ENCODE measurements at places on chromosomes 3 and 15.

- DNase-seq = no peak
Measured at GRCh38 chr3:126456766-126457388, 18.8 kb downstream of the ZXDC start.

GRCh38 chr15:71705151-71705550 lies 105.2 kb upstream of the NR2E3 start:
- DNase-seq = no peak

- DNase-seq = no peak
Measured at GRCh38 chr3:85979034-85979433, 1011.9 kb downstream of the VGLL3 start.

- no peak for DNase-seq
Measured at GRCh38 chr15:71225851-71226250, 110.6 kb downstream of the THSD4 start.

DNA sequence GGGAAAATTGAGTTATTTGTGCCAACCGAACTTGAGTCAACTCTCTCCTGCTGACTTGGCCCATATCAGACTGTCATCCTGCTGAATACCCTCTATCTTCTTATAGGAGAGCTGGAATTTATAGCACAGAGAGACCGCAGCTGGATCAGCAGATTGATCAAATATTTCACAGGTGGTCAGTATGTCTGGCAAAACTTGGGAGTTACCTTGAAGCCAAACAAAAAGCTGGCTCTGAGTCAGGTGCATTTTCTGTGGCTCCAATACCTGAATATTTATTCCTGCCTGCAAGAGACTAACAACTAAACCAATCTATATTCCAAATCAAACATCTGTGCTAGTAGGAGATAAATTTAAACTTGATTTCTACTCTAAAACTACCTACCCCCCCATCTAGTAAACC lies 752.1 kb upstream of the ALCAM start:
- DNase-seq = no peak

GRCh38 chr3:185401319-185401955 lies 38.5 kb downstream of the MAP3K13 start:
- DNase-seq = no peak

GRCh38 chr3:127196466-127197299 lies 3.8 kb downstream of the PRR23E start:
- no peak for DNase-seq

DNA sequence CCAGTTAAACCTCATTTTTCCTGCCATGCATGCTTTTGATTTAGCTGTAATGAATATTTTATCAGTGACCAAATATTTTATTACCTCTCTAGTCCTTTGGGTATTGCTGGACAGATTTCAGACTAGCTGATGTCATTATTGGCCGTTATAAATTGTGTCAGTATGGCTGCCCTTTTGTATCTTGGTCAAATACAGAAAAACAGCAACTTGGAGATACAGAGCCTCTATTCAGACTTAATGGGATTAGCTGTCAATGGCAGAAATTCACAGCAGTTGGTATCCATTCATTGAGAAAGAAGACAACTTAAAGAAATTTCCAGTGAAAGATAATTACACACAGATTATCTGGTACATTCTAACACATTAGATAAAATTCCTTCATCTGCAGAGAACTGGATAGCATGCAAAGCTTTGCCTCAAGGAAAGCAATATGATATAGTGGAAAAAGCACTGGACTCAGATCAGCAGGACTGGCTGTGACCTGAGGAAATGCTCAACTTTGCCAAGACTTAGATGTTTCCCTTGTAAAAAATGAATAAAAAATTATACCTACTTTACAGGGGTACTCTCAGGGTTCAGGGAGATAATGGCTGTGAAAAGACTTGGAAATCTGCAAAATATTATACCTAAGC lies 20.8 kb downstream of the COL6A6 start:
- DNase-seq = no peak

DNA sequence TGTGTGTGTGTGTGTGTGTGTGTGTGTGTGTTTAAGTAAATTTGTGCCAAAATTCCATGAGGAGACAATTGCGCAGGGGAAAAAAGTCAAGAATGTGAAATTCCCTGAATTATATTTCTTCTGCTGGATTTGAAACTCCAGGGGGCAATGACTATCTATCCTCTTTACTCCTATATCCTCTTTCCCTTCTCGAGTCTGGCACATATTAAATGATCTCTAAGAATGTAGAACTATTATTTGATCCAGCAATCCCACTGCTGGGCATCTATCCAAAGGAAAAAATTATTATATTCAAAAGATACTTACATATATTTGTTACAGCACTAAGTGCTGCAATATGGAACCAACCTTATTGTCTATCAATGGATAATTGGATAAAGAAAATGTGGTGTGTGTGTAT lies 350.1 kb upstream of the ADAMTS9 start:
- no peak for DNase-seq

DNA sequence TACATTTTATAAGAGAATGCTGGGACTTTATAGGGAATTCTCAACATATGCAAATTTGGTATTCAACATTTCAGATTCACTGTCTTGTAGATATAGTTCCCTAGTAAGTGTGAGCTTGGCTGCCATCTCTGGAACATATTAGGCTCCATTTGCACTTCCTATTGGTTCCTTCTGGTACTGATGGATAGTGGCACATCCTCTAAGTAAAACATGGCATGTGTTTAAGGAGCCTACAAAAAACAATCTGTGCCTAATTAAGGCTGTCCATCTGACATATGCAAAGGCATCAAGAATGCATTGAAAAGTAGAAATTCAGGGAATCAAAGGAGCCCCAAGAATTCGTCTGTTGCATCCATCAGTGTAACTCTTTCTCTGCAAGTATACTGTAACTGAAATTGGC lies 344.1 kb downstream of the UNC13C start:
- no peak for DNase-seq

- DNase-seq = no peak
Measured at GRCh38 chr3:161137260-161137659, 32.1 kb upstream of the B3GALNT1 start.

DNA sequence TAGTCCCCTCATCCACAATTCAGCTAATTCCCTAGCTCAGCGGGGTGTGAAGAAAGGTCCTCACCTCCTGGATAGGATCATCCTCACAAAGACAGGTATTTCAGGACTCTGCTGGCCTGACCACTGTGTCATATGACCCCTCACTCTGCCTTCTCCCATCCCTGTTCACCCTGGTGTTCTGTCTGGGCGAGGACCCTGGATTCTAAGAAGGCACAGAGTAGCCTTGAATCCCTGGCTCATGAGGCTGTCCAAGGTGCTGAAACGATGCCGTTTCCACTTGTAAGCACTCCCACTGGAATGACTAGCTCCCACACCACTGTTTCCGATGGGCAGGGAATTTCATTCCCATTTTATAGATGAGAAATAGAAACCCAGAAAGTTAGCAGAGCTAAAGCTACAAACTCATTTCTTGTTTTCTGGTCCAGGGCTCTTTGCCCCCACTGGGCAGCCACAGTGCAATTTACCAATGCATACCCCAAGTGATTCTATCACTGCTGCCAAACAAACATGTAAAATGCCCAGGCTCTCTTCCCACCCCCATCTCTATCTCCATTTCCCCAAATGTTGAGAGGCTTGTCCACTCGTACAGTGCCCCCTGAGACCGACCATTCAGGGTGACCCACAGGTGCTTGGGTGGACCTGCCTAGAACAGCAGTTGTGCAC lies 83.2 kb downstream of the RAB11A start:
- DNase-seq = no peak

DNA sequence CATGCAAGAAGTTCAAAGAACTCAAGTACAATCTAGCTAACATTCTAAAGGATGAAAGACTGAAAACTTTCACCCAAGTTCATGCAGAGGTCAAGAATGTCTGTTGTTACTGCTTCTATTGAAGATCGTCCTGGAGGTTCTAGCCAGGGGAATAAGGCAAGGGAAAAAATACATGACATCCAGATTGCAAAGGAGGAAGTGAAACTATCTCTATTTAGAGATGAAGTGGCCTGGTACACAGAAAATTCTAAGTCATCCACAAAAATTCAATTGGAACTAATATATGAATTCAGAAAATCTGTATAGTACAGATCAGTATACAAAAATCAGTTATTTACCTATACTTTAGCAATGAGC lies 693.0 kb downstream of the NR2F2 start:
- no peak for DNase-seq

- DNase-seq = no peak
Measured at GRCh38 chr15:101451846-101452245, 37.7 kb downstream of the PCSK6 start.

DNA sequence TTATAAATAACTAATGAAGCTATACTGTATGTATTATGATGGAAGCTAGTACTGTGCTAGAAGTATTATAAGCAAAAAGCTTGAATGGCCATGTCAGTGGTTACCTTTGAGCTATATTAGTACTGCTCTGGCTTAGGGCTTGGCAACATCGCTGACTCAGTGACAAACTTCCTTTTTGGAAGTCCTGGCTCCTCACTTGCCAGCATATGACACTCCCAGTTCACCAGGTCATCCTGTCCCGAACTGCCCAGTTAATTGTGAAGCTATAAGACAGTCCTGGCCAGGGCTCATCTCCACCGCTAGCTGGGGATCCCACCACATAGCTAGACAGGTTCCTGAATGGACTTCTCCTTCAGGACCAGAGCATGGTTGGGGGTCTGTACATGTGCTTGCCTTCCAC lies 31.9 kb downstream of the RAB8B start:
- DNase-seq = no peak

DNA sequence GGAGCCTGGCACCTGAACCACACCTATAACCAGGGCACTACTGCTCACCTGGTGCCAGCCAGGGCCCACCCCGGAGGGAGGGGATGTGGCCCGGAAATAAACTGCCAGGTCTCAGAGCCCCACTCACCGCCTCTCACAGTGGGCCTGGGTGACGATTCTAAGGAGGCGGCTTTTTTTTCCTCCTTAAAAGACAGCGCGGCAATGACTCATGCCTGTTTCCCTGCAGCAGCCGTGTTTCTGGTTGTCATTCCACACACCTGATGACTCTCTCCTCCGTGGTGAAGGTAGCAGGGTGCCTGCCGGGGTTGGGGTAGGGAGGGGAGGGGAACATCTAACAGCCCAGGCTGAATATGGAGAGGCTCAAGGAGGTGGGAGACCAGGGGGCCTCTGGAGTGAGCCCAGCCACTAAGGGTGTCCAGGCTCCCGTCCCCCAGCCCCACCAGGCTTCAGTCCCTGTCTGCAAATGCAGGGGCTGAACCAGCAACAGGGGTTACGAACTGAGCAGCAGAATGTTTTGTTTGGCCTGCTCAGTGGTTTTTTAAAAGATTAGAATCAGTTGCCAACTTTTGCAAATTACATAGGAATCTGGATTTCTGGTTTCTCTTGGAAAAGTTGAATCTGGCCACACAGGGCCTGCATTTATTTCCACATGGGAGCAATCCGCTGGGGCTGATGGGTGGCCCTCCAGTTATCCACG lies 127.3 kb upstream of the LINGO1 start:
- DNase-seq = no peak

GRCh38 chr3:111616417-111617105 lies 21.4 kb upstream of the ZBED2 start:
- DNase-seq = peak; percentile 5

DNA sequence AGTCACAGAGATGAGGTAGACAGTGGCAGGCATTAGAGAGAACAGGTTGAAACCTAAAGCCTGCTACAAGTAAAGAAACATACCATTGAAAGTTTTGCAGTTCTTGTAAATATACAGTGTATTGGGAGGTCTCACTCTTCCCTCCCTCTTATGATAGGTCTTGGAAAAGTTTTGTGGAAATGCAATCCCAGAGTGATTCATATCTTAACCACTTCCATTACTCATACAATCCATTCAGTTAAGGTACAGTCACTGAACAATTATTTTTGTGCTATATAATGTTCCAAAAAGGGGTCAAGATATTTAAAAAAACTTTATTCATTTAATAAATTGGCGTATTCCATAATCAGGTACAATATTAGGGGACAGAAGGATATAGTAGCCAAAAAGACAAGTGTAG lies 737.7 kb upstream of the ALCAM start:
- no peak for DNase-seq

GRCh38 chr15:89057506-89058133 lies 30.6 kb upstream of the ABHD2 start:
- peak; percentile 38 for DNase-seq

DNA sequence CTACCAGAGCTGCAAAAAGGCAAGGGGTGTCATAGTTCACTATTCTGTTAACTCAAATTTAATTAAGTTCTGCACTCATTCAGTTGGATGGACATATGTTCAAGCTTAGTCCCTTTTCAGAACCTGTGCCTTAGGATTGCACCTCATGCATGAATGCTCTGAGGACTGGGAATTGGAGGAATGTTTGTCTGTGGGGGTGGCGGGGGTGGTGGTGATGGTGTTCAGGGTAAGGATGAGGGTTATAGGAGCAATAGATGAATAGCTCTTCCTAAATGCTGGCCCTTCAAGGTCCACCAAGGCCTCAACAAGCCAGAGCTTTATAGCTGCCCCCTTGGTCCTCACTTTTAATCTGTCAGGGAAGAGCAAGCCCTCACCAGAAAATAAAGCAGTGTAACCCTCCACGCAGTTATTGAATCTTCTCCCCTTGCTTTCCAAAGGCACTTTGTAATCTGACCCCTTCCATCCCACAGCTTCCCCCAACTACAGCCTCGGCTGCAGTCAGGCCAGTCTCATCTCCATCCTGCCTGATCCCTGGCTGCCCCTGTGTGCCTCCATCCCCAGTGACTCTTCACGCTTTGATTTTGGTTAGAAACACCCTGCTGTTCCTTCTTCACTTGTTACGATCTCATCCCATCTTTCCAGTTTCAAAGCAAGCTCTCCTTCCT lies 221.6 kb upstream of the LMCD1 start:
- DNase-seq = no peak

- DNase-seq = no peak
Measured at GRCh38 chr15:68763063-68763462, 57.6 kb downstream of the ANP32A start.

- no peak for DNase-seq
Measured at GRCh38 chr15:78193731-78194567, 40.4 kb downstream of the ACSBG1 start.

DNA sequence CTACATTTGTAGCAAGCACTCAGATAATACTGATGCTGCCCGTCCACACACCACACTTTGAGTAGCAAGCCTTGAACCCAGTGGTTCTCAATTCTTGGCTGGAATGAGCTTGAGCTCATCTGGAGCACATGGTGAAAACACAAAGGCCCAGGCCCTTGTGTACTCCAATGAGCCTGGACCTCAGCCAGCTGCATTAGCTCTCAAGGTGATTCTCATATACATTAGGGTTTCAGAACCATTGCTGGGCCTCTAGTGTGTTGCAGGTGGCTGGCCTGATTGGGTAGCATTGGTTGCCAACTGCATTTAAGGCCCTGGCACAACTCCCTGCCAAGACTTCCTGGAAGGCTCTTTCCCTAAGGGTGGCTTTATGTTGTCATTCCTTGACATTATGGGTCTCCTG lies 23.4 kb upstream of the ZFAND6 start:
- no peak for DNase-seq

GRCh38 chr15:81977464-81977863 lies 68.4 kb downstream of the MEX3B start:
- DNase-seq = no peak

GRCh38 chr3:184409331-184409926 lies 29.6 kb downstream of the CHRD start:
- DNase-seq = no peak
